ENCODE measurements at places on chromosomes 2 and 18.
A peak's percentile ranks its signal among the peaks of the same experiment; 100 is the strongest.

DNA sequence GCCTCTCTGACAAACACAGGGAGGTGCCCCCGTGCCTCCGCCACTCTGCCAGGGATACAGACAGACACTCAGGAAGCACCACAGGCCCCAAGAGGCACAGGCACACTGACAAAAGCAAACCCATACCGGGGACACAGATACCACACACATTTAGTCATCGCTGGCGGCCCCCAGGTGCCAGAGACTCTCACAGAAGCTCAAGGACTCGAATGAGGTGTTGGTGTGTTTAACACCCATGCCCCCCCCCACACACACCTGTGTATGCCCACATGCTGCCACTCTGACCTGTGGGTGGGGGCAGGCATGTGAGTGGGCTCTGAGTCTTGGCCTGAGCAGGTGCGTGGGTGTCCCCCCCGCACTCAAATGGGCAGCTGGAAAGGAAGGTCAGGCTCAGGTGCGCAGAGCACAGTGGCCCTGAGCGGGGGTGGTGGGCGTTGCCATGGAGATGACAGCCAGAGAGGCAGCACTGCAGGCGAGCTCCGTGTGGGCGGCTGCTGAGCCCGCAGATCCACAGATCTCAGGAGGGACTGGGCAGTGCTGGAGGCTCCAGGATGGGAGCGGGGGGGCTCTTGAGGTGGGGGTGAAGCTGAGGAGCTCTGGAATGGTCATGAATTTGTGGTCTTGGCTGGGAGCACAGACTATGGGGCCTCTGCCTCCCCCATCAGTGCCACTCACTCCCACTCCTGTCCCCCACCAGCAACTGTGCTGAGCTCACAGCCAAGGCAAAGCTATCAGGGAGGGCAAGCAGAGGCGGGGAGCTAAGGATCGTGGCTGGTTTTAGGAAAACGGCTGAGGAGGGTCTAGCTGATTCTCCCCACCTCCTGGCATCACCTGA, 73.9 kb upstream of the TAF1B start:
- DNase-seq = no peak

DNA sequence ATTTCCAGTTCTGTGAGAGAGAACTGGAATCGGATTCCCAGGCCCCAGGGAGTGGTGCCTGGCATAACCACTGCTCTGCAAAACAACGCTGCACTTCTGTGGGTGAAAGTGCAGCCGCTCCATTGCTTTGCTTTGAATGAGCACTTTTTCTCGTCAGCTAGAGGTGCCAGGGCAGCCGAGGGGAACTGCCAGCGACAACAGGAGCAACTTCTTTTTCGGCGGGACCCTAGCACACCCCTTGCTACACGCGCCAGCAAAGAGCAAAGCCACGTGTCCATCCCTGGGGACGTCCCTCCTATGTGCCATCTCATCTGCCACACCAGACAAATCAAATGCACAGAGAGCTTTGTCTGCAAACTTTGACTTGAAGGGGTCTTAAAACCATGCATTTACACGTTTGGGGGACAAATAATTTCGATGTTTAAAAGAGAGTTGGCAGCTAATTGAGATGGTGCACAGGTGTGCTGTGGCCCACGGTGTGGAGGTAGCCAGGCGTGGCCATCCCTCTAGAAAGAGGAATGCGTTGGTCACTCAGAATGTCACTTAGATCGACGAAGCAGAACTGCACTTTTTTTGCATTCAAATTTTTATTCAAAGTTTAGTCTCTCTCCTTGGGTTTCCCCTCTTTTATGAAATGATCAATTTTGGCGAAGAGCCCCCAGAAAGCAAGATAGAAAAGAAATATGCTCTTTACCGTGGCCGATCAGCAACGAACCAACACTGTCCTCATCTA, 151.8 kb downstream of the MBP start:
- DNase-seq = no peak

GRCh38 chr2:77807531-77808215, 285.5 kb upstream of the LRRTM4 start:
- DNase-seq = no peak

DNA sequence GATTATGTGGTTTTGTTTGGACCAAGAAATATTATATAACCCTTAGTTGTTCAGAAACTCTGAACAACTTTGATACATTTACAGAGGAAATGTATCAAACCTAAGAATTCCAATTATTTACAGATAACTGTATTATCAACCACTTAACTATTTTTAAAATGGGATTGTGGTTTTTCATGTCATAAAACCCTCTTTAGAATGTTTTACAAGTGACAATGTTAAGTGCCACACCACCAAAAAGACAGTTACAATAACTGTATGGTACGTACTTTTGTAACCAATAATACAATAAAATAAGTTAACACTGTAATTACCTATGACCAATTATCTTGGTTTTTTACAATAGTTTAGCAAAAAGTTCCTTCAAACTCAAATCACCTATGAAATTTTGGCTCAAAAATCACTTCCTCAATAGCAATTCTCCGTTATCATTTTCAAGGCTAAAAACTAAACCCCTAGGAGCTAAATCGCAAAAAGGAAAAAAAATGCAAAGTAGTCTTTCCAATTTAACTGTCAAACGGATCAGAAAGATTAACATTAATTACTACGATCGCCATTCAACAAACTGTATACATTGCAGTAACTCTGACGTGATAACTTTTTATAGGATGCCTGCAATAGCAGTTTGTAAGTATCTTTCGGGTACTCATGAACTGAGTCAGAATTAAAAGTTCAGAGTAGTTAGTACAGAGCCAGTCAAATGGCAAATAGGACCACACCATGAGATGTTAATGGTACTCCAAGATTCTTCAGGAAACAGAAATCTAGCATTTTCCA, 1.5 kb downstream of the ROCK1 start:
- DNase-seq = peak; percentile 11

DNA sequence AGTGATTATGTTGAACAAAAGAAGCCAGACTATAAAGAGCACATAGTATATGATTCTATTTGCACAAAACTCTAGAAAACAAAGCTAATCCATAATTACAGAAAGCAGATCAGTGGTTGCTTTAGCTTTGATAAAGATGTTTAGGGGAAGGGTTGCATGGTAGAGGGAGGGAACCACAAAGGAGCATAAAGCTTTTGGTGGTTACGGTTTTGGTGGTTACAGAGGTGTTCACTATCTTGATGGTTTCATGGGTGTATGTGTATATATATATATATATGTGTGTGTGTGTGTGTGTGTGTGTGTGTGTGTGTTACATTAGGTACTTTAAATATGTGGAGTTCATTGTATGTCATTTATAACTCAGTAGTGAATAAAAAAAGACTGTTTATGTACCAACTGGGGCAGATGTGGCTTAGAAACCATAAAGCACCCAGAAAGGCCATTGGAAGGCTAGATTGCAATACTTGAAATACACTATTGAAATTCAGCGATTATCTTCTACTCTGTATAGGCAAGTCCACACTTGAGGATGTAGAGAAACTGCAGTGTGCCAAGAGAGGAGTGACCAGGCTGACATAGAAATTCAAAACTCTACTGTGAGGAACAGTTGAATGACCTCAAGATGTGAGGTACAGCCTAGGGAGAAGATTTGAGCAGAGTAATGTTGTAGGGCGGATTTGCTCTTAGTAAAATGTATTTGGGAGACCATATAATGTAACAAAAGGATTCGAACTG, 60.6 kb downstream of the CAB39 start:
- no peak for DNase-seq

DNA sequence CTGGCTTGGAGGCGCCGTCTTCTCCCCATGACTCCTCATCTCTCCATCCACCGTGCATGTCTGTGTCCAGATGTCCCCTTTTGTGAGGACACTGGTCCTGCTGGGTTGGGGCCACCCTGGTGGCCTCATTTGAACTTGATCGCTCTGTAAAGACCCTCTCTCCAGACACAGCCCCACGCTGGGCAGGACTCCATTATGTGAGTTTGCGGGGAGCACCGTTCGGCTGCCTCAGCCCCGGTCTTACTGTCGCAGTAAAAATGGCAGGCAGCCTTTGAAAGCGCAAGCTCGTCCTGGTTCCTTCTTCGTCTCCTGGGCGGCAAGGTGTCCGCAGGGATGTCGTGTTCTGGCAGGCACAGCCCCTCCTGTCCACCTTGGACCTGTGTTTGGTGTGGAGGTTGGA, 17.7 kb downstream of the NFATC1 start:
- no peak for DNase-seq

DNA sequence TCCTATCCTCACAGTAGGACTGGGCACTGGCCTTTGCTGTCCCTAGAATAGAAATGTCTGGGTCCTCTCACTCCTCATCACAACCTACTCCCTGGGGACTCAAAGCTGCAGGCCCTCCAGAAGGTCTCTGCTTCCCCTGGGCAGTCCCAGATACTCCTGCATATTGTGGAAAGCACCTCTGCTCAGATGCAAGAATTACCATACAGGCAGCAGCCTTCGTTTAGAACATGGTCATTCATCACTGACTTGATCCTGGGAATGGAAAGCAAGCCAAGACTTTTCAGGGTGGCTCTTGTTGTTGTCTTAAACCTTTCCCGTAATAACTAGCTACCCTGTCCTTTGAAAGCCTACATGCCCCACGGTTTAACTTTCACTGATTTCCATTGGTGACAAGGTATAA, 53.1 kb upstream of the NPAS2 start:
- DNase-seq = no peak

- DNase-seq = no peak
These were observed 9.6 kb downstream of the CFAP221 start for GRCh38 chr2:119553687-119554344.

DNA sequence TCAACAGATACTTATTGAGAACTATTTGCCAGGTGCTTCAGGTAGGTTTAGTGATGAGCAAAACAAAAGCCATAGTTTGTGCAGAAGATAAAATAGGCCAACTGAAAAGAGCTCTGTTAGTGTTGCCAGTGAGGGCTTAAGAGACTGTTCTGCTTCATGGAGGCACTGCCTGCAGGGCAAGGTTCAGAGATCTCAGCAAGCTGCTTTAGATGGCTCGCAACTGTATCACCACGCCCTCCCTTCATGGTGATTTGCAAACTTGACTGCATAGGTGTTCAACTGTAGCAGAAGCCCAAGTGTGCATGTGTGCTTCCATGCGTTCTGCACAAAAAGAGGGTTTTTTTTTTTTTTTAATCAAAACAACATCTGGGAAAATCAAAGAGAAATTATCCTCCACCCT, 84.5 kb downstream of the RAPH1 start:
- DNase-seq = no peak

DNA sequence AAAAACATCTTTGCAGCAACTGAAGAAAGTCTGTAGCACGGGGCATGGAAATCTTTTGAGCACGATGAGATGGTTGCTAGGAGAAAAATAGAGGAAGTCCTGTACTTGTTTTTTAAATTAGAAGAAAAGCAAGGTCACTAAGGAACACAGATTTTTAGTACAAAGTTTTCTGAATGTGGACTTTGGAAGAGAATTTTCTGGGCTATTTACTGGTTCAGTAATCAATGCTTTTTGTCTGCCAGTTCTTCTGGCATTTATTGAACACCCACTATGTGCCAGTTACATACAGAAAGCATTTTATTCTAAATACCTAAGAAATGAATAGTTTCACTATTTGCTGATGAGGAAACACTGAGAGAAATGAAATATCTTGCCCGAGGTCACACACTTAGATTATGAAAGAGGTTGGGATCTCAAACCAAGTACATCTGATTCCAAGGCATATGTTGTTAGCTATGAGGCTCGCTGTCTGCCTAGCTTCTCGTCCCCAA, 15.6 kb upstream of the MAP3K20 start:
- DNase-seq = no peak

- peak; percentile 14 for DNase-seq
These were observed 279.8 kb downstream of the RBM43 start for GRCh38 chr2:150981826-150982225.

GRCh38 chr2:86274918-86275275, 62.5 kb downstream of the REEP1 start:
- no peak for DNase-seq

DNA sequence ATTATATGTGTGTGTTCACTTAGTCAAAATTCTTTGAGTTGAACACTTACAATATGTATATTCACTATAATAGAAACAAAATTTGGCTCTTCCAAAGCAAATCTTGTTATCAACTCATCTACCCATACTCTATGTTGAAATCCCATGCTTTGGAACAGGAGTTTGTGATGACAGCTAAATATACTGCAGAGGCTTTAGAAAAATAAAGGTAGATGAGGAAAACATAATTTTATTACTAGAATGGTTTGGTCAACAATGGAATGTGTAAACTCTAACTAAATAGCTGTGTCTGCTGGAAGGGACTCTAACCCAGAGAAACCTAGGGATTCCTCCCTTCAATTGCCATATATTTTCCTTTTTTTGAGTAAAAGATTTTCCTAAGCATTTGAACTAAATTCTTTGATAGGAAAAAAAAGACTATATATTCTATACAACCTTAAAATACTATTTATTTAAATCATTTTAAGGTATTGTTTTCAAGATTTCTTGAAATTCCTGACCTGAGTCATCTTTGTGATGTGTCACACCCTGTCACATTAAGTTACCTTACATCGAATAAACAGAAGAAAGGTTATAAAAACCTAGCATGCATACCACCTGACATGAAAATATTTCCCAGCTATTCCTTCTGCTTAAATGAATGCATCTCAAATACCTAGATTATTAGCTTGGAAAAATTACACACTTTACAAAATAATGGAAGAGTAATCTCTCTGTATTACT, 175.5 kb downstream of the OTX1 start:
- no peak for DNase-seq

DNA sequence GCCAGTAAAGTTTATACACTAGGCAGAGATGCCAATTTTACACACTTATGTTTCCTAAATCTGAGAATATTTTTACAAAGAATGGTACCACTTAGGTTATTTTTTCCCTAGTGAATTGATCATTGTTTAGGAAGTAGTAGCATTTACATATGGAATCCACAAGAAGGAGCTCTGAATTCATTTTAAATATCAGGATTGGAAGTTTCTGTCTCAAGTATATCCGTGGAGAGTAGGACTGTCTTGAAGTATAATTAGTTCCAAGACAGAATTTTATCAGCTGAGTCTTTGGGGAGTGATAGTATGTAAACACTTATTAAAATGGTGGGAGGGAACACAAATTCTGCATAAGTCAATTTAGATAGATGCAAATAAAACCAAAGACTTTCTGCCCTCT, 82.3 kb upstream of the FAM98A start:
- peak; percentile 13 for DNase-seq

GRCh38 chr18:22052405-22053105, 116.8 kb upstream of the GATA6 start:
- DNase-seq = no peak

DNA sequence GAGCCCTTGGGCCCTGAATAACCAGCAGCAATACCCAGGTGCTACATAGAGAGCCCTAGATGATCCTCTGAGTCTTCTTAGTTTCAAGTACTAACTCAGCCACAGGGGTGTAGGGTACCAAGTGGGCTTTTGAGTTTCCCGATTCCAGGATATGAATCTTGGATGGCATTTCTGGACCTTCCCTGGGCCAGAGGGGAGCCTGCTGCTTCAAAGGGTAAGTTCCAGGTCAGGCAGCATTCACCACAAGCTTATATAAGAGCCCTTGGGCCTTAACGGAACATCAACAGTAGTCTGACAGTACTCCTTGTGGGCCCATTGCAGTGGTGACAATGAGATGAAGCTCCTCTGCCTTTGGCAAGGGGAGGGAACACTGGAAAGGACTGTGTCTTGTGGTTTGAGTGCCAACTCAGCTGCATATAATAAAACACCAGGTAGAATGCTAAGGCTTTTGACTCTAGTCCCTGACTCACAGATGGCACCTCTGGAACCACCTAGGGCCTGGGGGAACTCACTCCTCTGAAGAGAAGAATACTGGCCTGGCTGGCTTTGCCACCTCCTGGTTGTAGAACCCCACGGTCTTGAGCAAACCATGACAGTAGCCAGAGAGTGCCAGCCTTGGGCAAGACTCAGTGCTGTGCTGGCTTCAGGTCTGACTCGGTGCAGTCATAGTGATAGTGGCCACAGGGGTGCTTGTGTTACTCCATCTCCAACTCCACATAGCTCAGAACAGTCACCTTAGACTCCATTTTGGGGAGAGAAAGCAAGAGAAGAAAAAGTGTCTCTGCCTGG, 235.7 kb downstream of the AKAIN1 start:
- no peak for DNase-seq

Data from fibroblast of skin of scalp (primary cell).